Cardiac fibroblast (primary cell): ENCODE measurements at places on chromosomes 12 and 14.
A peak's percentile ranks its signal among the peaks of the same experiment; 100 is the strongest.

- DNase-seq: no peak
Observed at GRCh38 chr14:93799989-93800921, 12.0 kb upstream of the PRIMA1 start.

DNA sequence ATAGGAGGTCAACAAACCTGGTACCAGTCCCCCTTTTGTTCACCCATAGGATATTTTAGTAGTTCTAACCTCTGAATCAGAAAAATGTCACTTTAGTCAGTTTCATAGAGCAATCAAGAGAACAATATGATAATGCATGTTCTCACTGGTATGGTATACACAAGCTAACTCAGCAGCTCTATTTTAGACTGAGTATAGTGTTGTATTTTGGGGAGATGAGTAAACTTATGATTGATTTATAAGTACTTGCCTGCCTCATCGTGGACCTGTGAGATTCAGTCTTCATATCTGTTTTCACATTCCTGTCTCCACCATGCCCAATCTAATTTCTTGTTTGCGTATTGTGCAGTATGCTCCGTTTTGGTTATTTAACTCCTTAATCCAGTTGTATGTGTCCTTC is 20.9 kb downstream of the COX16 start:
- DNase-seq: no peak

DNA sequence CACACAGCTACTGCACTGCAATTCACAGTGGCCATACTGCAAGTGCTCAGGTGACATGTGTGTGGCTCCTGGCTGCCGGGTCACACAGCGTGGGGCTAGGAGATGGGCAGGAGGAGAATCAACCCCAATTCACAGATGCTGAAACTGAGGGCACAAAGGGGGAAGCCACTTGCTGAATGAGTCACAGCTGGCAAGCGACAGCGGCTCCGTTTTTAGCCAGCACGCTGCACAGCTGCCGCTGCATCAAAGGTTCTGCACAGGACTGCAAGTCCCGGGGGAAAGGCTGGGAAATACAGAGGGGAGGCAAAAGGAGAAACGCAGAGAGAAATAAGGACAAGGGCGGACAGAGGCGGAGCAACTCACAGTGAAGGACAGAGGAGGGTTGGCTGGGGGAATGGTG is 57.9 kb downstream of the KDM2B start:
- DNase-seq: no peak

- no peak for DNase-seq
Observed at GRCh38 chr12:22797701-22798100, 172.7 kb downstream of the ETNK1 start.

GRCh38 chr12:106239241-106239950 is 8.4 kb downstream of the CKAP4 start:
- no peak for DNase-seq

GRCh38 chr12:77082021-77082420 is 16.7 kb upstream of the E2F7 start:
- no peak for DNase-seq

GRCh38 chr12:15956413-15957185 is 45.5 kb downstream of the DERA start:
- no peak for DNase-seq

DNA sequence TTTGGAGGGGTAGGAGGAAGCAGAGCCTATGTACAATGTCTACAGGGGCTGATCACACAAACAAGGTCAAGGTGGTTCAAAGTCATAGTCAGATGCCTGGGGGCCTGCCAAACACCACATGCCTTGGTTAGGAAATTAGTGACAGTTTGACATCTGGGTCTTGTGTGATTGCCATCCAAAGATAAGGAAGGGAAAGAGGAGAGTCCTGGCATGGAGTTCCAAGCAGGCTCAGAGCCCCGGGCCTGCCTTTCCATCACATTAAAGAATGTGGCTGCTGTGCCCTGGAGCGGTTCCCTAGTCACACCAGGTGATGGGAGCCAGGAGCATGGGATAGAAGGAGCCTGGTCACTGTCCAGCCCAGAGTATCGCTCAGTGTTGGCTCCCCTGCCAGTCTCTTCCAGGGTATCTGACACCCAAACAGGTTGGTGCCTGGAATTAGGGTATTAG is 53.6 kb upstream of the BCL2L14 start:
- DNase-seq: peak; percentile 20

DNA sequence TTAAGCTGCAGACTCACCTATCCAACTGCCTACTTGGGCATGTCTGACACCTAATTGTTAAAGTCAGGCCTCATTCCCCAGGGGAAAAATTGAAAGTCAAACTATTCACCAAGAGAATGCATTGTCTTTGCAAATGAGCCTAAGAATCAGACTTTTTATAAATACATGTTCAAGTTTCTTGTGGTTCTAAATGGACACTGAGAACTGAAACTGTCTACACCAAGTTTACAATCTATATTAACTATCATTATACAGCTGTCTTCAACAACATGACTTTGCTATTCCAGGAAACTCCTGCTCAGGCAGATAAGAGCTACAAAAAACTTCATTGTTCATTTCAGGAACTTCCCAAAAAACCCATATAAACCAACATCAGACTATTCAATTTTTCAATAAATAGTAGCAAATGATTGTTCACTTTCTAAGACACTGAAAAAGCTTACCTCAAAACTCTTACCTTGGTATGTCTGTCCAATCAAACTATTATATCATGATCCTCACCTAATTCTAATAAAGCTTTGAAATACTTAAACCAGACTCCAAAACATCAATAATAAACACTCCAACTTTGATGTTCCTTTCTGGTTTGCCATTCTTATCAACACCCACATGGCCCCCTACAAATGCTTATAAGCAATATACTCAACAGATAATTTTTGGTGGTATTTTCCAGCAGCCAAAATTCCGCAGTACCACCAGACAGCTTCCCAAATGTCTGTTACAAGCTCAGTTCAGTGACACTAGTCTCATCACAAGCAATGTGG is 24.2 kb downstream of the CDK17 start:
- peak; percentile 21 for DNase-seq

GRCh38 chr14:41606532-41607303 is at the start of gene LRFN5:
Gene LRFN5, plus strand, starts transcription at chr14:41606876.
- peak; percentile 61 for DNase-seq

GRCh38 chr12:64187370-64187769 is 34.7 kb downstream of the KICS2 start:
- DNase-seq: peak; percentile 84

- no peak for DNase-seq
Observed at GRCh38 chr12:42469355-42470175, 120.0 kb downstream of the PRICKLE1 start.

- no peak for DNase-seq
Observed at GRCh38 chr12:12207746-12208145, 59.1 kb downstream of the LRP6 start.

DNA sequence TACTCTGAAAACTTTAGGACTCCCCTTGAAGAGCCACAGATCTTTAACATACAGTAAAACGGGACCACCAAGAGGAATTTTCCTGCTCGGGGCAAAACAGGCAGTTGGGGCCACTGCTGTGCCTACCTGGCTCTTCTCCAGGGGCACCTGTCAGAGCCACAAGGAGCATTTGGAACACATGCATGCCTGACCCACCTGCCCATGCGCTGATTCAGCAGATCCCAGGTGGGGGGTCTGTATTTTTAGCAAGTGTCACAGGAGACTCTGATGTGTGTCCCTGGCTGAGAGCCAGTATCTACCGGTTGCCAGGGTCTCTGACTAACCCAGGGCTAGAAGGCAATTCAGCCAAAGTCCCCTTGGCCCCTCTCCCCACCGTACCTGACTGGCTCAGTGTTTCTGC is 6.5 kb downstream of the CTDSP2 start:
- no peak for DNase-seq

GRCh38 chr14:64698903-64699302 is 5.3 kb upstream of the PLEKHG3 start:
- no peak for DNase-seq

DNA sequence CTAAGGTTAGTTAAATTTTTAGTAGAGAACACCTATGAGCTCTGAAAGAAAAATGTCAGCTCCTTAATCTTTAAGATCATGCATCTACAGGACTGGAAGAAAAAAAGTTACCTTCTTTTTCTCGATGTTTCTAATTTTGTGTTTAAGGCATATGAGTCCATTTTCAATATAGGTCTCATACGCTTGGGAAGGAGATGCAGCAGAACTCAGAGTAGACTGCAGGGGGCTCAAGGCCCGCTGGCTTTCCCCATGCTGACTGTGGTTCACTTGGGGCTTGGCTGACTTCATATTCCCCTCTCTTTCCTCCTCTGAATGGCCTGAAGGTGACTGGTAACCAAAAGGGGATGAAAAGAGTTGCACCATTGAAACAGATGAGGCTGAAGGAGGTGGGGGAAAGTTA is 1.5 kb downstream of the CAPRIN2 start:
- DNase-seq: peak; percentile 59

- DNase-seq: no peak
Observed at GRCh38 chr14:101350021-101350420, 211.3 kb upstream of the DIO3 start.

- DNase-seq: no peak
Observed at GRCh38 chr12:119825262-119825661, 51.9 kb downstream of the CIT start.

- no peak for DNase-seq
Observed at GRCh38 chr14:72525087-72525915, 368.6 kb downstream of the DPF3 start.

- no peak for DNase-seq
Observed at GRCh38 chr12:67410246-67410645, 141.1 kb downstream of the CAND1 start.

DNA sequence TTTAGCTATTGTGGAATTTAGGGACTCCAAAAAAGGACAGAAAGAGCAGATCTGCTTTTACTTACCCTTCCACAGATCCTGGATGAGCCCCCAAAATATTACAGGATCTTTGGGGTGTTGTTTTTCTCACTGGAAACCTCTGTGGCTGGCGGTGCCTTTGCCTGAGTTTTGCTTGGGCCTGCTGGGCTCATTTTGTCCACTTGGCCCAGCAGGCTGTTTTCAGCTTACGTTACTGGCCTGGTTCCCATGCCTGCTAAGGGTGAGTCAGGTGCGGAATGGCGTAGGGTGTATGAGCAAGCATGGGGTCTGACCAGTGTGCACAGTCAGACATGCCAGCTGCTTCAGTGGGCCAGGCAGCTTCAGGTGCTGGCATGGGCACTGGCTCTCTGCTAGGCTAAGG is 45.8 kb downstream of the HSD17B6 start:
- no peak for DNase-seq

DNA sequence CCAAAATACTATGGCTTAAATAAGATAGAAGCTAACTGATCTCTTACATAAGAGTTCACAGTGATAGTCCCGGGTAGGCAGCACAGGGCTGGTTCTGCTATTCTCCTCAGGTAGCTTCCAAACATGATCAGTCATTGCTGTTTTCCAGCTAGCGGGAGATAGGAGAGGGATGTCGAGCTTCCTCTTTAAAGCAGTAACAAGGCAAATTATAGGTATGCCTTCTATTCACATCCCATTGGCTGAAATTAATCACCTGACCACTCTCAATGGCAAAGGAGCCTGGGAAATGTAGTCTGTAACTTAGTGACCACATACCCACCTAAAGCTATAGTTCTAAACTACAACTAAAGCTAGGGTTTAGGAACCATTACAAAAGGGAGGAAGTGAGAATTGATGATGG is 34.5 kb upstream of the VRK1 start:
- peak; percentile 68 for DNase-seq

- no peak for DNase-seq
Observed at GRCh38 chr12:101927999-101928398, 50.6 kb downstream of the DRAM1 start.

DNA sequence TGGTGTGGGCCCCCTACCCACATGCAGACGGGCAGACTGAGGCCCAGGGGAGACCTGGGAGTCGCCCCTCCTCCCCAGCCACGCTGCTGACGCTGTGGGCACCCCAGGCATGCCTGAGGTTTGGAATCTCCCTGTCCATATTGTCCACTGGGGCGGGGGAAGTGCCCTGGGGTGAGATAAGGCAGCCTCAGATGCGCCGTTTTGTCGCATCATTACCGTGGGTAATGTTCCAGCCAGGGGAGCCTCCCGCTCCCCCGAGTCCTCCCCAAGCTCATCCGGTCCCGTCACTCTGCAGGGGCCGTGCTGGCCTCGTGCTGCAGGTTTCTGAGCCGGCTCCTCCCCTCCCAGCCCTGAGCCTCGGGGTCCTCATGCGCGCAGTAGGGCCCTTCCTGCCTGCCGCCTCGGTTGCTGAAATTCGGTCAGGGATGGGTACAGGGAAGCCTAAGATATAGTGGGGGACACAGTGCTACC is 11.4 kb downstream of the INF2 start:
- no peak for DNase-seq

DNA sequence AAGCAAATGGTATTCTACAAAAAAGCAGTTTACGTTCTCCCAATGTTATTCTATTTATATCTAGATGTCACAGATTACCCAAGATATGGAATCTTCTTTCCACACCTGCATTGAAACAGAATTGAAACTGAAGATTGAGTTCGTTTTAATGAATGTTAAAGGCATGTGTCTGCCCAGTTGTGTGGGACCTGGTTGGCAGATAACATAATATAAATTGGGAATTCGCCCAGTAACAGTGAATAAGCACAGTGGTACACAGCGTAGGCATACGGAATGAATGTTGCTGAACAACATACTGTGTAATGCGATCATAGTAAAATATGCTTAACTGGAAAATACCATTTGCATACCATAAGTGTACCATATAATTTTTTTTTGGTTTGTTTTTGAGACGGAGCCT is 4.3 kb downstream of the KHNYN start:
- no peak for DNase-seq
